ENCODE measurements at places on chromosomes 16 and 17.

GRCh38 chr16:87926246-87927194 is 9.8 kb downstream of the CA5A start:
- no peak for DNase-seq

DNA sequence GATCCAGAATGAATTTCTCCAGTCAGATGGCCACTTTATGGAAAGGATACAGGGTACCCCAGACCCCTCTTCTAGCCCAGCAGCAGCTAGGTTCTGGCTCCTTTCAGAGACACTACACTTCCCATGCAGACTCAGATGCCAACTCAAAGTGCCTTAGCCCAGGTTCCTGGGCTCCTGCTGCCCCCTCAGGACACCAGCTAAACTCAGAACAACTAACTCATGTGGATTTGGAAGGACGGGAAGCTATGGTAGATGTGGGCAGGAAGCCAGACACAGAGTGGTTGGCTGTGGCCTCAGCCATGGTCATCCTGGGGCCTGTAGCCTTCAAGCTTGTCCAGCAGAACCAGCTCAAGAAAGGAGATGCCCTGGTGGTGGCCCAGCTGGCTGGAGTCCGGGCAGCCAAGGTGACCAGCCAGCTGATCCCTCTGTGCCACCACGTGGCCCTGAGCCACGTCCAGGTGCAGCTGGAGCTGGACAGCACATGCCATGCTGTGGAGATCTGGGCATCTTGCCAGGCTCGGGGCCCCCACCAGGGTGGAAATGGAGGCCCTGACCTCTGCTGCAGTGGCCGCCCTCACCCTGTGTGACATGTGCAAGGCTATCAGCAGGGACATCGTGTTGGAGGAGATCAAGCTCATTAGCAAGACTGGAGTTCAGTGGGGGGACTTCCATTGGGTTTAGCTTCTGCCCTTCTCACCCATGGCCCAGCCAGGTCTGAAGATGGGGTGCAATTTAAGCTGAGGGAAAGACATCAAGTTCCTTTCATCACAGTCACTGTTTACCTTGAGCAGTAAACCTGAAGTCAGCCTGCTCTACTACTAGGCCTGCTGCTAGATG is 111.8 kb downstream of the N4BP1 start:
- no peak for DNase-seq

GRCh38 chr17:4221899-4222659 is 41.7 kb downstream of the ANKFY1 start:
- DNase-seq = no peak

GRCh38 chr17:13704333-13704732 is 102.6 kb upstream of the HS3ST3A1 start:
- DNase-seq = no peak

DNA sequence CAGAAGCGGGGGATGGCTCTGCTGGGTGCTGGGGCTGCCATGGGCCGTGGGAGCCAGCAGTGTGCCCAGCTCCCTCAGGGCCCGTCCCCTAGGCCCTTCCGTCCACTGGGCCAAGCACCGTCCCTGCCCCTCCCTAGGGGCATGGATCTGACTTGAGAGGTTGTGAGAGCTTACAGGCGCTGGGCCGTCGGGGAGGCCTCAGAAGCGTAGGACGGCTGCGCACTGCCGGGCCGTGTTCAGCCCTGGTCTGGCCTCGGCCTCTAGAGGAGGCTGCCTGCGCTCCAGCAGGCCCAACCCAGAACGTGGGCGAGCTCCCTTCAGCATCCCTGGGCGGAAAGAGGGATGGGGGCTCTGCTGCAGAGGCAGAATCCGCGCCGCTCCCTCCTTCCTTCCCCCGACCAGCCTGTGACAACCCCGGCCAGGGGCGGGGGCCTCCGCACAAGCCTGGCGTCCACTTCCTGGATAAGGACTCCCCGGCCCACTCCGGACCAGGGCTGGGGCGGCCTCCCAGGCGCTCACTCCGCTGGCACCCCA is 685 bp upstream of the MPG start:
- no peak for DNase-seq

DNA sequence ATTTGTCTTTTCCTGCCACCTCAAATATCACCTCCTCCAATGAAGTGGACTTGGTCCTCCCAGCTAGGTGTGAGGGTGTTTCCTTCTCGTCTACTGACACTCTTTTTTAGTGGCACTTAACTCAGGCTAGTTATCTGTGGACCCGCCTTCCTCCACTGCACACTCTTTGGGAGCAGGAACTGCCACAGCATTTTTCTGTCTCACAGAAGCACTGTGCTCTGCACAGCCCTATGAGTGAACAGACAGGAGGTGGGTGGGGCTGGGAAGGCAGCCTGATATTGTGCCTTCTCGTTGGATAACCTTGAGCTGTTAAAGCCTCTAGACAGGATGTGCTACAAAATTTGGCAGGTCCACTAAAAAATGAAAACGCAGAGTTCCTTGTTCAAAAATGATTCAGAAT is 31.9 kb upstream of the HOXB13 start:
- no peak for DNase-seq

DNA sequence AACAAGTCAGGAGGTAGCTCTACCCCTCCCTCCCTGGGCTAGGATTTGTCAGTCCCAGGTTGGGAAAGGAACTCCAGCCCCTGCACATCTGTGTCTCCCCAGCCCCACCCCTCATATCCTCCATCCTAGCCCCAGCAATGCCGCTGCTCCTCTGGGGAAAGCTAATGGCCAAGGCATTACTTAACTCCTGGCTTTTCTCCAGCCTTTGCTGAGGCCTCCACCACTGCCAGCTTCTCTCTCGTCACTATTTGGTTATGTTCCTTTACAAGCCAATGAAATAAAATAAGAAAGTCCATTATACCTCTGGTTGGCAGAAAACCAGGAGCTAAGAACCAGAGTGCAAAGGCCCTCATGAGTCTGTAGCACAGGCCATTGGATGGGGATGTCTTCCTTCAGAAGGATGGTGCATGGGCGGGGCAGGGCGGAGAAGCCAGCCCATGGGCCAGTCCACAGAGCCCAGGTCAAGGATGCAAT is 171.0 kb downstream of the CCDC182 start:
- no peak for DNase-seq

GRCh38 chr17:43581130-43581529 is 35.0 kb upstream of the ETV4 start:
- no peak for DNase-seq

GRCh38 chr17:51668963-51669246 is 408.6 kb downstream of the UTP18 start:
- no peak for DNase-seq

- DNase-seq = no peak
Observed at GRCh38 chr17:69170377-69170776, 28.7 kb upstream of the ABCA6 start.

DNA sequence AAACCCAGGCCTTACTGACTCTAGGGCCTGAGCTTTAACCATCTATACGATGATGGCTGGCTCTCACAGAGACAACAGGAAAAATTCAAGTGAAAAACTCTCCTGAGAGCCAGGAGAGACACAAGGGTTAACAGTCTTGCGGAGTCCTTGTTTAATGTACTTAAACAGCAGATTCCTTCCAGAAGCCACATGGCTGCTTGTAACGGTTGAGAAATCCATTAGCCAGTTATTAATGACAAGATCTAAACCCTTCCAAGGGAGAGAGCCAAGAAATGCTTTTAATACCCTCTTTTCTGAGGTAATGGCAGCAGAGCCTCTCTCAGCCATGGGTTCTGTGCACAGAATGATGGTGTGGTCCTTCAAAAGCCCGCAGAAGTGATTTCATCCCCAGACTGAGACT is 5.2 kb upstream of the ALDOA start:
- DNase-seq = no peak

DNA sequence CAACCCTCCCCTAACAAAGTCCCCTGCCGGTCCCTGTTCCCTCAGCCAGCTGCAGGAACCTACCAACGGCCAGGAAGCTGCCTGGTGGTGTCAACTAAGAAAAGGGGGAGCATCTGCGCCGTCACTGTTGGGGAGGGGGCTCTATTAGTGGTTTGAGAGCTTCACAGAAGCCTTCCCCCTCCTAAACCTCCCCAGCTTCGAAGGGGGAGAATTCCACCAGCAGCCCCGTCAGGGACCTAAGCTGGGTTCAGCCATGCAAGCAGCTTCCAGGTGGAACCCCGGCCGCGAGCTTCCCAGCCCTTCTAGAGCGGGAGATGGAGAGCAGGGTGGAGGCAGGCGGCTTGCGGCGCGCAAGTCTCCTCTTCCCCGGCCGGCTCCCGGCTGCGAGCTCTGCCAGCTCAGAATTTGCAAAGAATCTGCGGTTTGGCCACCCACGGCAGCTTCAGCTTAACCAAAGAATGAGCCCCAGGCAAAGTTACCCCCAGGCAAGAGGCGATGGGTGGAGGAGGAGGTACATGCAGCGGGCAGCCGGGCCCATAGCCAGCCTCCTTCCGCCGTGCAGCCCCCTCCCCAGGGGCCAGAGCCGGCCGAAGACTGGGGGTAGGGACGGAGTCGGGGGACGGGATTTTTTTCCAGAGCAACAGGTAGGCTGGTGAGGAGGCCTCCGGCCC is 33.7 kb downstream of the DDX19A start:
- DNase-seq = no peak

- DNase-seq = no peak
Observed at GRCh38 chr17:74241431-74241830, 28.1 kb downstream of the TTYH2 start.

DNA sequence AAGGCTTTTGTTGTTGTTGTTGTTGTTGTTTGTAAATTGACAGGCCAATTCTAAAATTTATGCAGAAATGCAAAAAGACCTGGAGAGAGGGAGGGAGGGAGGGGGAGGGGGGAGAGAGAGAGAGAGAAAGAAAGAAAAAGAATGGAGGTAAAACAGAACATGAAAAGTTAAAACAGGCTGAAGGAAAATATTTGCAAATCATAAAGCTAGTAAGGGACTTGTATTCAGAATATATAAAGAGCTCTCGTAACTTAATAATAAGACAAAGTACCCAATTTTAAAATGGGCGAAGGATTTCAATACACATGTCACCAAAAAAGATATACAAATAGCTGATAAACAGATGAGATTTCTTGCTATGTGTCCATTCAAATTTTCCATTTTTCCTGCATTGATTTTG is 15.4 kb downstream of the TNRC6C start:
- DNase-seq = no peak

DNA sequence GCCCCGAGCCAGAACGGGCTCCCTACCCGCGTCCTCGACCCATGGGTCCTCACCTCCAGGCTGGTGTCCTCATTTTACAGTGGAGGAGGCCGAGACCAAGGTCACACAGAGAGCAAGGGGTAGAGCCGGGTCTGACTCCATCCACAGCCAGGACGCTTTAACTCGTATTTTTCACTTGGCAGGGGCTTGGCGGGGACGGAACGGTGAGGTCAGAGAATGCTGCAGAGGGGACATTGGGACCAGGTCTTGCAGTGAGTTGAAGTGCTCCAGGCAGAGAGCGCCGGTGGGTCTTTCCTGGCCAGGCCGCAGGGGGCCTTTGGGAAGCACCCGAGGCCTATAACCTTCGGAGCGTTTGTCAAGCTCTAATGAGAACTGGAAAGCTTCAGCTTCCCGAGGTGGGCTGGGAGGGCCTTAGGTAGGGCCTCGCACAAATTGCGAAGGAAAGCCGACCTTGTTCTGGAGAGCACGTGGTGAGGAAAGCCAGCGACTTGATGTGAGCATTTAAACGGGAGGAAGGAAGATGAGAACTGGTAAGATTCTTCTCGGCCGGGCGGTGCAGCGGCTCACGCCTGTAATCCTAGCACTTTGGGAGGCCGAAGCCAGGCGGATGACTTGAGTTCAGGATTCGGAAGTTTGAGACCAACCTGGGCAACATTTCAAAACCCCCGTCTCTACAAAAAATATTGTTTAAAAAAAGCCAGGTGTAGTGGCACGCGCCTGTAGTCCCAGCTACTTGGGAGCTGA is 908 bp upstream of the CLUH start:
- no peak for DNase-seq

DNA sequence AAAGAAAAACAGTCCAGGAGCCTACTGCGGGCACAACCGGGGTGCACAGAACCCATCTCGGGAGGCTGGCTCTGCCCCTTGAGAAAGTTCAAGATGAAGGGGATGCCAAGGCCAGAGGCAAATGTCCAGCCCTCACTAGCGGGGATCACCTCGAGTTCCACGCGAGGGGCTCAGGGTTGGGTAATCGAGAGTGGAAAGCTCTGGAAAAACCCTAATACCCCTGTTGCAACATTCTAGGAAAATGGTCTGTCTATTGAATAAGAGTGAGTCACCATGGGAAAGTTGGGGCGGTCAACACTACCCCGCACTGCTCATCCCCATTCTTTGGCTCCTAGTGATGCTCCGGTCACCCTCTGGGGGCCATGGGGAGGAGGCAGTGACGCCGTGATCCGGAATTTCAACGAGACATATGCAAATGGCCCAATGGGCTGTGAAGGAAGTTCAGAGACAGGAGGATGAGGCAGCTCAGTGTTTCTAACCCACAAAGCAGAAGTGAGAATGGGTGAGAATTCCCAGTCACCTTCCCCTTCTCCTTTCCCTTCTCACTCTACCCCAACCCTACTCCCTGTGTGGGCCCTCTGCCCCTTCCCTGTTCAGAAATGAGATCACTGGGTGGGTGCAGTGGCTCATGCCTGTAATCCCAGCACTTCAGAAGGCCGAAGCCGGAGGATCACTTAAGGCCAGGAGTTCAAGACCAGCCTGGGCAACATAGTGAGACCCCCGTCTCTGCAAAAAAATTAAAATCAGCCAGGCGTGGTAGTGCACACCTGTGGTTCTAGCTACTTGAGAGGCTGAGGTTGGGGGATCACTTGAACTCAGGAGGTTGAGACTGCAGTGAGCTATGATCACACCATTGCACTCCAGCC is 22.4 kb downstream of the SOCS3 start:
- no peak for DNase-seq

GRCh38 chr17:75843577-75844529 is at the start of gene UNC13D:
Gene UNC13D (minus strand): TSS chr17:75844404. CDS start chr17:75844337, 67 bp downstream.
- DNase-seq = no peak

- DNase-seq = no peak
Observed at GRCh38 chr17:17156107-17156506, 50.0 kb downstream of the PLD6 start.

GRCh38 chr16:85943711-85944110 is 44.7 kb downstream of the IRF8 start:
- no peak for DNase-seq

DNA sequence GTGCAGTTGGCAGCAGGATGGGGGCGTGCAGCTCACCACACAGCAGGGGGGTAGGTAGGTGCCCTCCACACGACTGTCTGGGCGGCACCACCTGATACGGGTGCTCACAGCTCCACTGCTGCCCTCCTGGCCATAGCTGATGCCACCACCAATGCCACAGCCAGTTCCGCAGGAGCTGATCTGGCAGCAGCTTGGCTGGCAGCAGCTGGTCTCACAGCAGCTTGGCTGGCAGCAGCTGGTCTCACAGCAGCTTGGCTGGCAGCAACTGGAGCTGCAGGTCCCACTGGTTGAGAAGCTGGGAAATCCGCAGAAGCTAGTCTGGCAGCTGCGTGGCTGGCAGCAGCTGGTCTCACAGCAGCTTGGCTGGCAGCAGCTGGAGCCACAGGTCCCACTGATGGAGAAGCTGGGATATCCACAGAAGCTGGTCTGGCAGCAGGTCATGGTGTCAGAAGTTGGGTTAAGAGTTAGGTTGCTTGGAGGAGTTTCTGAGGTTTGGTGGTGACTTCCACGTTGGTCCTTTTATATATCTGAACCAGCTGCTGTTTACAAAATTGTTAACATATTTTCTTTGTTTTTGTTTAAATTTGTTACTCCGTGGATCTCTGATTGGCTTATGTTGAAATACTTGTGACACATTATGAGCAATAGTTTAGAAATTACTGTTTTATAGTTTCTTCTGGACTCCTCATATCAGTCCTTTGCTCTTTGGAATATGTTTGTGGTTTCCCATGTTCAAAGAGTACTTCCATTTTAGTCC is at the start of gene KRTAP1-5:
TSS of gene KRTAP1-5 (minus strand) at position 494 of the 757 bp plus-strand sequence. CDS start at position 441, 53 bp downstream.
- DNase-seq = no peak

GRCh38 chr17:43935926-43936261 is 6.4 kb downstream of the PPY start:
- no peak for DNase-seq

All from NCI-H1694 treated with DMSO at 0.1 percent for 48 hours (cell line).